Inflammatory macrophage treated with lipopolysaccharide for 1 hour (primary cell): ENCODE measurements at places on chromosomes 13 and 19.

- no peak for DNase-seq
Observed at GRCh38 chr19:55552620-55553019, 7.3 kb upstream of the SBK3 start.

GRCh38 chr13:113599391-113599790 is 14.8 kb downstream of the TFDP1 start:
- DNase-seq: no peak

DNA sequence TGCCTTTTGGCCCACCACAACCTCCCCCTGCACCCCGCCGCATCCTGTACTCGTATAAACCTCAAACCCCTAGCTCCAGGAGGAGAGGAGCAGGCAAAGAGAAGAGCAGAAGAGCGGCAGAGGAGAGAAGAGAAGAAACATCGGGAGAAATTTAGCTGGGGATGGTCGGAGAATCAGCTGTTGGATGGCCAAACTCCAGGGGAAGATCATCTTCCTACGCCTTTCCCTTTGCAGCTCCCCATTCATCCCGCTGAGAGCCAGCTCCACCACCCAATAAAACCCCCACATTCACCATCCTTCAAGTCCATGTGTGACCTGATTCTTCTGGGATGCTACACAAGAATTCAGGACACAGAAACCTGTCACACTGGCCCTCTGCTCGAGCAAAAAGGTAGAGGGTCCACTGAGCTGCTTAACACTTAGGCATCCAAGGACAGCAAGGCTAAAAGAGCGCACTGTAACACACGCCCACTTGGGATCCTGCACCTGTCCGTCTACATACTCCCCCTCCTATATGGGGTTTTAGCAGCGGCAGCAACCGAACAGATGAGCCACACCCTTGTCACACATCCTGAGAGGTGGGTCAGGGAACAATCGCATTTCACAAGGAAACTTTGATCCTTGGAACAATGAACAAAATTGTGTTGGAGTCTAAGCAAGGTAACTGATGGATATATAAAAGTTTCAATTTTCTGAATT is 51.6 kb upstream of the MIR17HG start:
- no peak for DNase-seq

DNA sequence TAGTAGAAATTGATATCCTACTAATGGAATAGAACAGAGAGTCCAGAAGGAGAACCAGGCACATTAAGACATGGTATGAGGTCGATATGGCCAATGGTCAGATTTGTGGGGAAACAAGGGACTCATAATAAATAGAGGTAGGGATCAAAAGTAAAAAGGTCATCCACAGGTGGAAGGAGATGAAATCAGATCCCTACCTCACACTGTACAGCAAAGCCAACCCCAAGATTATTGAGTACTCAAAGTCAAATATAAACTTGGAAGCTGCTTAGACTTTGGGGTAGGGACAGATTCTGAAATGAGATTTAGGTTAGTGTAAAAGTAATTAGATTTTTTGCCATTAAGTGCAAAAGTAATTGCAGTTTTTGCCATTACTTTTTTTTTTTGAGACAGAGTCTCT is 40.7 kb downstream of the BICRA start:
- DNase-seq: no peak

GRCh38 chr19:8238251-8238650 is 29.1 kb downstream of the CERS4 start:
- no peak for DNase-seq

GRCh38 chr13:33624740-33625139 is 193.2 kb upstream of the RFC3 start:
- DNase-seq: no peak

DNA sequence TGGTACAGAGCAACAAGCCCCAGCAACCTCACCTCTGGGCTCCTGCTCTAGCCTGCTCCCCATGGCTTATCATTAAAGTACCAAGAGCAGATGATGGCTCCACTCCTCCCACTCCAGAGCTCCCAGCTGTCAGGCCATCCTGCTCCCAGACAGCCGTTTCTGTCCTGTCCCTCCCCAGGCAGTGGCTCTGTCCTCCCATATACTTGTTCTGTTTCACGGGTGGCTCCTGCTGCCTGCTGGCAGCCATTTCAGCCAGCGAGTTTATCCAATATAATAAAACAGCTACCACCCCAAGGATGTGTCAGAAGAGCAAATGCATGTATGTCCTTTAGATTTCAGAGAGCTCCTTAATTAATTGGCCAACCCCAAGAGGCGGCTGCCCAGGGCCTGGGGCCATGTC is 79.4 kb upstream of the VSTM2B start:
- DNase-seq: no peak
